ENCODE measurements at places on chromosomes 11 and 22.

- DNase-seq: no peak
Observed at GRCh38 chr11:101576456-101576855, 7.4 kb downstream of the TRPC6 start.

- DNase-seq: no peak
Observed at GRCh38 chr22:27116312-27117086, 459.1 kb downstream of the MIAT start.

GRCh38 chr22:44146088-44146861, 34.5 kb upstream of the PARVG start:
- no peak for DNase-seq

GRCh38 chr22:25702040-25702439, 39.9 kb upstream of the MYO18B start:
- no peak for DNase-seq

- DNase-seq: no peak
Observed at GRCh38 chr22:44963832-44964721, 45.7 kb downstream of the PHF21B start.

DNA sequence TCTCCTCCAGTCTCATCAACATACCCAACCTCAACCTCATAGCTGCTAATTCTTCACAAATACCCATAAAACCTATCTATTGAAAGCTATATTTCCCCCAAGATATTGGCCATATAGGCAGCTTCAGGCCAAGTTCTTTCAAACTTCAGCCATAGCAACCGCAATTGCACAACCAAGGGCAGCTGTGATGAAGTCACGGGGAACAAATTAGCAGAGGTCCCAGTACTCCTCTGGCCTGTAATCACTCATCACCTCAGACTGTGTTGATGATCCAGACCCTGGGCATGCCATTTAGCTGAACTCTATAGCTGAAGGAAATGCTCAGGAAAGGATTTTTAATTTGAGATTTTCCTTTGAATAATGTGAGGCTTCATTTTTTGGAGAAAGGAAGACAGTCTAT, 84.1 kb downstream of the SLC1A2 start:
- DNase-seq: no peak

- DNase-seq: no peak
Observed at GRCh38 chr11:124346311-124346955, 26.4 kb upstream of the OR8D2 start.

- DNase-seq: no peak
Observed at GRCh38 chr11:14454861-14455632, 44.6 kb downstream of the COPB1 start.

- no peak for DNase-seq
Observed at GRCh38 chr11:67696998-67697397, 22.6 kb upstream of the ALDH3B2 start.

DNA sequence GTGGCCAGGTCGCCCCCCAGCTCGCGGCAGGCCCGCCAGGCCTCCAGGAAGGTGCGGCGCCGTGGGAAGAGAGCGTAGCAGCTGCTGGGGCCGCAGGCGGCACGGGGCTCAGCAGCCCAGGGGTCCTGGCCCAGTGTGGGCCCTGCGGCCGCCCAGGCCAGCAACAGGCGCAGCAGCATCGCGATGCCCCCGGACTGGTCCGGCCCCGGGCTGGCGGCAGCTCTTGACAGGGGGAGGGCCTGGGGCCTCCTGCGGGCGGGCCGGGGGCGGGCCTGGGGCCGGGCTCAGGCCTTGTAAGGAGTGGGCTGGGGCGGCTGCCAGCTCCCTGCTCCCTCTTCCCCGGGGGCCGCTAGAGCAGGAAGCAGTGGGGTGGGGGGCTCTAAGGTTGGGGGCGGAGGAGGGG, at the start of gene CD248:
Gene CD248, minus strand, starts transcription at position 196 of the 403 bp plus-strand sequence. Its CDS starts 17 bp downstream, at position 179.
- no peak for DNase-seq

- DNase-seq: no peak
Observed at GRCh38 chr11:72985645-72986044, 156.5 kb downstream of the FCHSD2 start.

- DNase-seq: no peak
Observed at GRCh38 chr11:11931461-11932055, 76.9 kb downstream of the DKK3 start.

DNA sequence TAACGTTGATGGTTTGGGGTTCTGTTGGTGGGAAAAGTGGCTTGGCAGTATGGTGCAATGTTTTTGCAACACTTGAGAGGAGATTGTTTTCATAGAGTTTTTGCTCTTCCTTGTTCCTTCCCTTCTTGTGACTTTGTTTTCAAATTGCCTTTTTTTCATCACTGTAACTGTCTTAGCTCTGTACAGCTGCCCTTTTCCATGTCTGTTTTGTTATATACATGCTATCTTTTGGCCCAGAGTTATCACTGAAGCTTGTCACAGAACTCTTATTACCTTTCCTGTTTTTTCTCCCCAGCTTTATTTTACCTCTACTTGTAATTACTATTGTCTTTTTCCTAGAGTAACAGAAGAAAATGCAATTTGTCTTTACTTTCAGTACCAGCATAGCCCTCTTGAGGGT, 154.1 kb downstream of the DDX10 start:
- DNase-seq: no peak

DNA sequence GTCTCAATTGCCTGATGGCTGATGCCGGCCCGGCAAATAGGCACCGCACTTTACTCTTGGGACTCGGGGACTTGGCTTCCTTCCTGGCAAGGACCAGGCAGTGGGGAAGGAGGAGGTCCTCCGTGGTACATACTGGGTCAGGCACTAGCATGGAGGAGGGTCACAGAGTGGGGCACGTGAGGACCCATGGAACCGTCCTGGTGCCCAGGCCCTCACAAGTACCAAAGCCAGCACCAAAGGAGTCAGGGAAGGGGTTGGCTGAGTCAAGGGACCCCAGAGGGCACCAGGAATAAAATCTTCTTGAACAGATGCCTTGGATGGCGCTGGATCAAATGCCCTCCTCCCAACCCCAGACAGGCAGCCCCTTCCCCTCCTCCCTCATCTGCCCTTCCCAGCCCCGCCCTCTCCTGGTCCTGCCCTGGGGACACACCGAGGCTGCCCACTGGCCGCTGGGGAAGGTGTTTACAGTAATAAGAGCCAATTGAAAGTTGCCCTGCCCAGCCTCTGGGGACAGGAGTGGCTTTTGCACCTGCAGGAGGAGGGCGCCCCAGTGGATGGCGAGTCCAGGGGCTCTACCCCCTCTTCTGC, 5.6 kb upstream of the CARNS1 start:
- no peak for DNase-seq

DNA sequence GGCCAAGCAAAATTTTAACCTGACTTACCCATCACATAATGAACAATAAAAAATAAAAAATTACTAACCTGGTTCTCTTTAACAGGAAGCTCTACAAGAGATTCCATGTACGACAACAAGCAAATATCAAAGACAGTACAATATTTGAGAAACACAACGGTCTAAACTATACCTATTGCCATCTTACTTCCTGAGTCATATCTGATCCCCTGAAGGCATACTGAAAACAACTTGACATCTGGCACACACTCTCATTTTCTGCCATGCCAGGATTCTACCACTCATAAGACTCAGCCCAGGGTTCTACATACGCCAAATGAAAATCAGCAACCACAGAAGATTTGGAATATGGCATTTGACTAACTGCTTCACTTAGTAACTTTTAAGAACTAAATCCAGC, 13.8 kb downstream of the DENND5A start:
- DNase-seq: no peak

DNA sequence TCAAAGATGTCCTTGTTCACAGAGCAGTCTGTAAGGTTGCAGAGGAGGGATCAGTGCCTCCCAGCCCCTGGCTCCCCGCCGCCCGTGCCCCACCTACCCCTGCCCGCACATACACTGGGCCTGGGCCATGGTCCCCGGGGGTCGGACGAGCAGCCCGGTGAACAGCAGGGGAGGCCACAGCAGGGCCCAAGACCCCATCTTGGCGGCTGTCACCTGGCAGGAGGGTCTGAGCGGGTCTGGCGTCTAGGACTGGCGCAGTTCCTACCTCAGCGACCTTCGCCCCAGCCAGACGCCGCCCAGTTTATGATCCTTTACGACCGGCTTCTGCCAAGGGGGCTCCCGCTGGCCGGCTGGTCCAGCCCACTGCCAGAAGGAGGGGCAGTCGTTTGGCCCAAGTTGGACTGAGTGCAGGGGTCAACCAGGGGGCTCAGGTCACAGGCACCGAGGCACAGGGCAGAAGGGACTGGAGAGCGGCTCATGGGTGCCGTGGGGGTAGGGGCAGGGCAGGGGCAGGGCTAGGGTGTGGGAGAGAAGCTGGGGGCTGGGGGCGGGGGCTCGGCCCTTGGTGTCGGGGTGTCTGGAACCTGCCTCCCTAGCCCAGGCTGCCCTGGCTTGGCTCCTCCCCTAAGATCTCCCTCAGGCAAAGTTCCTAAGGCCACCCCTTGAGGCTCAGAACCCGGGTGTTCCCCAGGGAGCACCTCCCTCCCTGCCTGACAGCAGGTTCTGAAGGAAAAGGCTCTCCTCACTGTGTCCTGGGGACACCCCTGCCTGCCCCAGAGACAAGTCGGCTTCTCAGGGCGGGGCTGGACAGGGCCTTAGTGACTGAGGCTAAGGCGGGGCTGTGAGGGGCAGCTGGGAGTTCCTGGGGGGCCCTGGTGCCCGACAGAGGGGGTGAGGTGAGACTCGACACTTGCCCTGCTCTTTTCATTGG, at the start of gene CDHR5:
Gene CDHR5, minus strand, starts transcription at position 251 of the 931 bp plus-strand sequence. Its CDS starts 53 bp downstream, at position 198.
- DNase-seq: no peak

GRCh38 chr11:69654001-69654659, 13.2 kb downstream of the CCND1 start:
- DNase-seq: no peak

- DNase-seq: no peak
Observed at GRCh38 chr11:44819346-44819745, 92.6 kb downstream of the TSPAN18 start.

GRCh38 chr11:112811783-112812182, 149.4 kb upstream of the NCAM1 start:
- no peak for DNase-seq

- no peak for DNase-seq
Observed at GRCh38 chr11:85590848-85591483, 36.2 kb downstream of the DLG2 start.

DNA sequence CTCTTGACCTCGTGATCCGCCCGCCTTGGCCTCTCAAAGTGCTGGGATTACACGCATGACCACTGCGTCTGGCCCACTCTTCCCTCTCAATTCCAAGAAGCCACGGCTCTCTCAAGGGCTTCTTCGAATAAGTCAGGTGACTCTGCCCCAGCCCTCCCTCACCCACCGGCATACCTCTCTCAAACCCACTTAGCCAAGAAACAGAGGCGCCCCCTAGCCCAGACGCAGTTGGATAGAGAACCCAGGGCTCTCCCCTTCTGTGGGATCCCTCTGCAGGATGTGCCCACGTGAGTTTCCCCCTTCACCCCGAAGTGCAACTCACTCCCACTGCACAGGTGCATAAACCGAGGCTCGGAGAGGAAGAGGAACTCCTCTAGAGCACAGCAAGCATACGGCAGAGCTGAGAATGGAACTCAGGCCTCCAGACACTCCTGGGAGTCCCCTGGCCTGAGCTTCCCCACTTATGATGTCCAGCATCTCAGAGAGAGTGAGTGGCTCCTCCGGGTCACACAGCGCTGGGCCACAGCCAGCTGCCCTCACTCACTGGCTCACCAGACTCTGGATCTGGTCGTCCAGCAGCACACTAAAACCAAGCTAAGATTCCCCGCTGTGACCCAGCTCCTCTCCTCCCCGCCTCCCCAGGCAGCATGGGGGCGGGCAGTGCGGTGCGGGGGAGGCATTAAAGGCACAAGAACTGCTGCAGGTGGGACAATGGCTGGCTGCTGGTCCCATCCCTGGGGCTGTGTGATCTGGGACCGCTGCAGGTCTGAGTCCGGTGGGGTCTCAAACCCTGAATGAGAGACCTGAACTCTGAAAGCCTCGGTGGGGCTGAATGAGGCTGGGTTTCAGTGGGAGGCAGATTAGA, 16.8 kb upstream of the RGL4 start:
- DNase-seq: no peak

- no peak for DNase-seq
Observed at GRCh38 chr22:41216984-41217383, 11.9 kb downstream of the L3MBTL2 start.

- no peak for DNase-seq
Observed at GRCh38 chr11:62614275-62614674, 1.2 kb downstream of the ROM1 start.

GRCh38 chr22:23438216-23438615, 141.9 kb downstream of the IGLL1 start:
- no peak for DNase-seq

GRCh38 chr11:12528487-12528886, 145.7 kb upstream of the TEAD1 start:
- no peak for DNase-seq

- no peak for DNase-seq
Observed at GRCh38 chr11:113764527-113765219, 8.8 kb downstream of the ZW10 start.

GRCh38 chr11:11000579-11001283, 142.9 kb upstream of the ZBED5 start:
- DNase-seq: no peak

- DNase-seq: no peak
Observed at GRCh38 chr11:128453444-128454336, 133.7 kb downstream of the ETS1 start.

DNA sequence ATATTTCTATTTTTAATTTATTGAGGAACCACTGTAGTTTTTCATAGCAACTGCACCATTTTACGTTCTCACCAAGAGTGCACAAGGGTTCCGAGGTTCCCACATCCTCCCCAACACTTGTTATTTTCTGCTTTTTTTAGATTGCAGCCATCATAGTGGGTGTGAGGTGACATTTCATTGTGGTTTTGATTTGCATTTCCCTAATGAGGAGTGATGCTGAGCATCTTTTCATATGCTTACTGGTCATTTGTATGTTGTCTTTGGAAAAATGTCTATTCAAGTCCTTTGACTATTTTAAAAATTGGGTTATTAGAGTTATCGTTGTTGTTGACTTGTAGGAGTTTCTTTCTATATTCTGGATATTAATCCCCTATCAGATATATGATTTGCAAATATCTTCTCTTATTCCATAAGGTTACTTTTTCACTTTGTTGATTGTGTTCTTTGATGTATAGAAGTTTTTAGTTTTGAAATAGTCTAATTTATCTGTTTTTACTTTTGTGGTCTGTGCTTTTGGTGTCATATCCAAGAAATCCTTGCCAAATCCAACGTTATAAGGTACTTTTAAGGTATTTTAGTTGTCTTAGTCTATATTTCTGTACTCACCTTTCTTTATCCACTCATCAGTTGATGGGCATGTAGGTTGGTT, 9.0 kb downstream of the NEAT1 start:
- no peak for DNase-seq
